ENCODE measurements at places on chromosomes 11 and 22. TPM values are rescaled to one million over a fixed set of nuclear protein-coding genes. Genes with fewer than 3 reads are reported as not detected.

The HSPB2 gene
- total RNA-seq = not detected

The SLC29A2 gene
- total RNA-seq = 5.8 TPM

The OR5D14 gene
- not detected for total RNA-seq

The CEND1 gene
- total RNA-seq = 2.4 TPM

The RSF1 gene
- 12.6 TPM for total RNA-seq

The PVALB gene
- total RNA-seq = not detected

The CTSW gene
- not detected for total RNA-seq

The TCIRG1 gene
- total RNA-seq = 188 TPM

The SLN gene
- 1.6 TPM for total RNA-seq

The OR6T1 gene
- not detected for total RNA-seq

The ANKRD49 gene
- 8.1 TPM for total RNA-seq

The CREB3L1 gene
- total RNA-seq = 6.6 TPM

The ACP2 gene
- total RNA-seq = 24.7 TPM

The PAX6 gene
- total RNA-seq = 2.9 TPM

The HEPACAM gene
- not detected for total RNA-seq

The FAT3 gene
- 0.27 TPM for total RNA-seq

The RHBDD3 gene
- total RNA-seq = 28.0 TPM

The LINC01488 gene
- total RNA-seq = not detected

The MS4A12 gene
- not detected for total RNA-seq

The IRF7 gene
- total RNA-seq = 7.2 TPM

The SLC7A4 gene
- not detected for total RNA-seq

The CHRM1 gene
- total RNA-seq = not detected

The SYTL2 gene
- total RNA-seq = 11.0 TPM

The AMOTL1 gene
- 8.3 TPM for total RNA-seq

The OR6A2 gene
- not detected for total RNA-seq

The MRGPRX3 gene
- total RNA-seq = not detected

The ST14 gene
- total RNA-seq = 0.18 TPM

The DKK3 gene
- 16.2 TPM for total RNA-seq

The CXCR5 gene
- 0.12 TPM for total RNA-seq
